ENCODE measurements at places on chromosomes 7 and 10.

GRCh38 chr10:20004087-20004523 lies 187.9 kb downstream of the PLXDC2 start:
- DNase-seq, result no peak

DNA sequence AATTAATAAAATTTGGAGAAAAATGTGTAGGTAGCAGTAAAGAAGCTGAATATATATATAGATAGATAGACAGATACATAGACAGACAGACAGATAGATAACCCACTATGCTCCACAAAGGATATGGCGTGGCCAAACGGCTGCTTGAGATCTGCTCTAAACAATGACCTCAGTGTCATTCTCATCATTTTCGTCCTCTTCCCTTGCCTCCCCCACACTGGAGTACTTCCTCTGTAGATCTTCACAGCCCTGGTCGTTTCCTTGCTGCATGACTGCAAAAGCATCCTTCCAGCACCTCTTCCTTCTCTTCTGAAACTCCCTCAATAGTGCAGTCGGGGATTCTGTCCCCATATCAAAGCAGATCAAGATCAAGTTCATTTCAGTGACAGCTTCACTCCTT lies 35.6 kb upstream of the ATP6V0A4 start:
- no peak for DNase-seq

DNA sequence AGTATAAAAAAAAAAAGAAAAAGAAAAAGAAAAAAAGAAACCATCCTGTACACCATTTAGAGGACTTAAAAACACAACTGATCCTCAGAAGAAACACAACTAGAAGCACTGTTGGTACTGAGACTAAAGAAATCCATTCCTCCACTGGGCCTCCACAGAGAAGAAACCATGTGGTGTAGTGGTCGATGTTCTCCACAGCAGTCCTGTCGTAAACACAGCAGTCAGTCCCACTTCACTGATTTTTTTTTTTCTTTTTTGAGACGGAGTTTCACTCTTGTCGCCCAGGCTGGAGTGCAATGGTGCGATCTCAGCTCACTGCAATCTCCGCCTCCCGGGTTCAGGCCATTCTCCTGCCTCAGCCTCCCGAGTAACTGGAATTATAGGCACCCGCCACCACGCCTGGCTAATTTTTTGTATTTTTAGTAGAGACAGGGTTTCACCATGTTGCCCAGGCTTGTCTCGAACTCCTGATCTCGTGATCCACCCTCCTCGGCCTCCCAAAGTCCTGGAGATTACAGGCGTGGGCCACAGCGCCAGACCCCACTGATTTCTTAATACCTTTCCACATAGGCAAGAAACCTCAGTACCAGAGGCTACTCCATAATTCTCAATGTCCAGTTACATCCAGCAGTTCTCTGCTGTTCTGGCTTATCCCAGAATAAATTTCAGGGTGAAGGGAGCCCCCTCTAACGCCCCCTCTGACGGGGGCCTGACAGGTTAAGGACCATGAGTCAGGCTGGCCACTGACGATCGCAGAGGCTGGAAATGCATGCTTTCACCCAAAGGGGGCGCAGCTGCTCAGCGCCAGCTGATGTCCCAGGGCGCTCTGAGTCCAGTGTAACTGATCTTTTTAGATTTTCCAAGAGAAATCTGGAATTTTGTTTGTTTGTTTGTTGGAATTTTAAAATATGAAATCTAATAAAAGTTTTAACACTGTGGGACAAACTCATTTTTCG lies 24.8 kb upstream of the FFAR4 start:
- DNase-seq, result no peak

- no peak for DNase-seq
Measured at GRCh38 chr10:51635436-51635835, 64.0 kb downstream of the CSTF2T start.

DNA sequence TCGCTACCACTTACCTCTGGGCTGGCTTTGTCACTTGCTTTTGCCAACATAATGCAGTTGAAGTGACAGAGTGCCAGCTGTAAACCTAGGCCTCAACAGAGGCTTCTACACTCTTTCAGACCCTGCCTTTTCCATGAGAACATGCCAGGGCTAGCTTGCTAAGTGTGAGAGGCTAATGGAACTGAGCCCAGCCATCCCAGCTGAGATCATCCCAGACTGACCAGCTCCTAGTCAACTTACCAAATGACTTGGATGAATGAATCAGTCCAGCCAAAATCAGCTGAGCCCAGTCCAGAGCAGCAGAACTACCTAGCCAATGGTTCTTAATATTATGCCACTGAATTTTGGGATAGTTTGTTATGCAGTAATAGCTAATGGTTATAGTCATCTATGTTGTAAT lies 34.7 kb upstream of the MKLN1 start:
- DNase-seq, result no peak

- peak; percentile 17 for DNase-seq
Measured at GRCh38 chr10:103854686-103855391, 537 bp downstream of the SH3PXD2A start.

- no peak for DNase-seq
Measured at GRCh38 chr10:33939410-33939809, 604.9 kb upstream of the NRP1 start.

DNA sequence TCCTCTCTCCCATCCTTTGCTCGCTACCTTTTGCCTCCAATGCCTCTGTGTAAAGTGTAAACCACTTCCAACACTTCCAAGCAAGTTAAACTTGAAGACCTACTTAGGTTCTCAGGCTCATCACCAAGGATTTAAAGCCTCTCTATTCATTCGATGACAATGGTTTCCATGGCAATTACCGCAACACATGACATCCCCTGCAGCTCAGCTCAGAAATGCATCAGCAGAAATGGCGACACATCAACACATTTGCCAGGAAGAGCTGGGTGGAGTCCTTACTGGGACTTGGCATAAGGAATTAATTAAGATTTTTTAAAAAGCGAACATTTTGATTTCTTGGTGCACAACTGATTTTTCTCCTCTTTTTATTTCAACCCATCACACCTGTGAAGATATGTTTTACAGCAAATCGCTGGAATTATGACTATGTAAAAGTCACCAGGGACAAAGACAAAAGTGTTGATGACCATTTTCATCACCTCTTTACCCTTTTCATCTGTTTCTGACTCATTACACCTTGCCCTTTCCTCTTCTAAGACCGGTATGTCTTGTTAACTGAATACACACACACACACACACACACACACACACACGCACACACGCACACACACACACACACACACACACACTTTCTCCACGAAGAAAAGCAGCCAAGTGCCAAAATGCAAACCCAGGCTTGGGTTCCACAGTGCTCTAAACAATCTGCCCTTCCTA lies 453.4 kb upstream of the CELF2 start:
- no peak for DNase-seq

GRCh38 chr7:21914671-21915070 lies 31.0 kb downstream of the CDCA7L start:
- DNase-seq, result no peak

- DNase-seq, result no peak
Measured at GRCh38 chr7:20063644-20064043, 153.5 kb downstream of the MACC1 start.

DNA sequence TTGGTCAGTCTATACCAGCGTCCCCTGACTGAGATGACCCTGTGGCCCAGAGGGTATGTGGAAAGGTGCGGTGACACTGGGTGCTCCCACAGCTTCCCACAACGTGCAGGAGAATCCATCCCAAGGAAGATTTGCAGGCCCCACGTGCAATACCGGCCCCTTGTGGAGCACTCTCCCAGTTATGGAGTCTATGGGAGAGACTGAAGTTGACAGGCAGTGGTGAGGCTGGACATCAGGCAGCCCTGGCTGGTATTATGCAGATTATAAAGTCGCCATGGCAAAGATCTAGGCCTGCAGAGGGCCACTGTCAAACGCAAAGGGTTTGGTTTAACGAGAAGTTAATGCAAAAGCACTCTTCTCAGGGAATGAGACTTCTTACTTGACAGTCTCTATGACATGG lies 434.7 kb upstream of the C7orf33 start:
- DNase-seq, result no peak

DNA sequence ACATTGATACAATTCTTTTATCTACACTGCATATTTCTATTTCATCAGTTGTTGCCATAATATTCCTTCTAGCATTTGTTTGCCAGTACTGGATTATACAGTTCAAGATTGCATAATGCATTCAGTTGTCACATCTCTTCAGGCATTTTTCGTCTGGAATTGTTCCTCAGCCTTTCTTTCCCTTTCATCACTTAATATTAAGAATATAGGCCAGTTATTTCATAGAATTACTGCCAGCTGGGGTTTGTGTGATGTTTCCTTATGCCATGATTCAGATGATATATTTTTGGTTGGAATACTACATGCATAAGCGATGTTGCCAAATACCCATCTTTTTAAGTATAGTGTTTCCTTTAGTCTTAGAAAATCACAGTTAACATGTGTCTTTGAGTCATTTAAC lies 20.8 kb downstream of the KIFBP start:
- DNase-seq, result no peak

GRCh38 chr7:79968077-79968648 lies 166.5 kb upstream of the GNAI1 start:
- DNase-seq, result no peak

DNA sequence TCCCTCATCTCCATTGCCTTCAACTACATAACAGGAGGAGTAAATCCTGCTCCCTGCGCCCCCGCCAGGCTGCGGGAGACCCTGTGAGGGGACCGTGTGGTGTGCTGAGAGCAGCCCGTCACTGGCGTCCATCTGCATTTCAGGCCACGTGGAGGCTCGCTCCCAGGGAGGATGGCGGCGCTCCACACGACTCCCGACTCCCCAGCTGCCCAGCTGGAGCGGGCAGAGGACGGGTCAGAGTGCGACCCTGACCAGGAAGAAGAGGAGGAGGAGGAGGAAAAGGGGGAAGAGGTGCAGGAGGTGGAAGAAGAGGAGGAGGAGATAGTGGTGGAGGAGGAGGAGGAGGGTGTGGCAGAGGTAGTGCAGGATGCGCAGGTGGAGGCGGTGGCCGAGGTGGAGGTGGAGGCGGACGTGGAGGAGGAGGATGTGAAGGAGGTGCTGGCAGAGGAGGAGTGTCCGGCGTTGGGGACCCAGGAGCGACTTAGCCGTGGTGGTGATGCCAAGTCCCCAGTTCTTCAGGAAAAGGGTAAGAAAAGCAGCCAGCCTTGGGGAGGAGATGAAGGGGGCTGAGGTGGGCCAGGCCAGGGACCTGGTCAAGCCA lies 5.2 kb downstream of the ZNF316 start:
- DNase-seq, result no peak

DNA sequence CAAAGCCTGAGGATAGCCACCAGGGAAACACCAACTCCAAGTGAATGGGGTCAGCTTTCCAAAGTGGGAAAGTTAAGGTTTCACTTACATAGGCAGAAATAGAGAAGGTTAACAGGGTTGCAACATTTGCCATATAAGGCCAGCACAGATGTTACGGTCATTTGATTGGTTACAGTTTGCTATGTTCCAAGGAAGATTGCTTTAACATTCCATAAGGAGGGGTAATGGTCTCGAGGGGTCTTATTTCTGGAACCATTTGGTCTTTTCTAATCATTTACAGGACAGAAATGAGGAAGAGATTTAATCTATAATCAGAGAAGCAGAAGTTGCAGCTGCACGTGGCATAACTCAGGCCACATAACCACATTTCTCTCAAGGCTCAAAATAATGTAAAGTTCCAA lies 679.4 kb upstream of the C7orf33 start:
- DNase-seq, result no peak

DNA sequence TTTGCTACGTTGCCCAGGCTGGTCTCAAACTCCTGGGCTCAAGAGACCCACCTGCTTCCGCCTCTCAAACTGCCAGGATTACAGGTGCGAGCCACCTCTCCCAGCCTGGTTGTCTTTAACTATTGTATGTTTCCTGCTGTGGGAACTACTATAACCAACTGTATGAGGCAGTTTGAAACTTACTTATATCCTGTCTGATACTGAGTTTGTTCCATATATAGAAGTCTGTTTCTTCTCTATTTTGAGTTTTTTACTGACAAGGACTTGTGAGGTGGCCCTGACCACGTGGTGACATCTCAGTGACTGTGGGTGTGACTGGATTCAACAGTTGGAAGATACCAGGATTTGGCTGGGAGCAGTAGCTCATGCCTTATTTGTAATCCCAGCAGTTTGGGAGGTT lies 14.2 kb downstream of the FBH1 start:
- DNase-seq, result no peak

GRCh38 chr10:101414034-101414433 lies 60.1 kb downstream of the BTRC start:
- DNase-seq, result no peak

DNA sequence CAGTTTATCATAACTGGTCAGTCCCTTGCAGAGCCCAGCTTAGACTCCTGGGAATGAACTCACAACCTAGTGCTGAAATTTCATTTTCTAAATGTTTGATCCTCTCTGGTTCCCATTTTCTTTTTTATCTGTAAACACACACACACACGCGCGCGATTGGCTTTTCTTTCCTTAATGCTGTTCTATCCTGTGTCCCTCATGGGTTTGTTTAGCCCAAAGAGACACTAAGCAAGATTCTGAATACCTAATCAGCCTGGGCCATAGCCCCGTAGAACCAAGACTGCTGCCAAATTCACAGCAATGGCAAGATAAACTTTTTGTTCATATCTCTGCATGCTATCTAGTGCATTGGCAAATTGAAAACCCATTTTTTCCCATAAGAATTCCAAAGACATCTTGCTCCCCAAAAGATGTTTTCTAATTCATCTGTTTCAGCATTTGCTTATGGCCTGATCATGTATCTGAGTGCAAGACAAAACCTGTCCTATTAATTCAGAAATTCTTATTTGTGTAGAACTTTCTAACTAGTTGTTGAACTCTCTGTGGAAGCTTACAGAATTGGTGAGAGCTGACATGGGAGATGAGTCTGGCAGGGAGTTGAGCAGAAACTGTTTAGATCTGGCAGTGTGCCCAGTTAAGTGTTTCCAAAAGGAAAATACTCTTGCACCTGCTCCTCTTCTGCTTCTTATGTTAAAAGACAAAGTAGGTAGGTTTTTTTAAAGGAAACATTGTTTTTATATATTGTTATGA lies 1.8 kb upstream of the IFIT1 start:
- no peak for DNase-seq

- peak; percentile 30 for DNase-seq
Measured at GRCh38 chr7:124764847-124765400, 668 bp downstream of the GPR37 start.

GRCh38 chr10:123689880-123690279 lies 23.7 kb downstream of the GPR26 start:
- no peak for DNase-seq

- no peak for DNase-seq
Measured at GRCh38 chr10:86785037-86785436, 28.6 kb downstream of the BMPR1A start.

- DNase-seq, result no peak
Measured at GRCh38 chr10:93034426-93034825, 26.2 kb upstream of the CYP26C1 start.

DNA sequence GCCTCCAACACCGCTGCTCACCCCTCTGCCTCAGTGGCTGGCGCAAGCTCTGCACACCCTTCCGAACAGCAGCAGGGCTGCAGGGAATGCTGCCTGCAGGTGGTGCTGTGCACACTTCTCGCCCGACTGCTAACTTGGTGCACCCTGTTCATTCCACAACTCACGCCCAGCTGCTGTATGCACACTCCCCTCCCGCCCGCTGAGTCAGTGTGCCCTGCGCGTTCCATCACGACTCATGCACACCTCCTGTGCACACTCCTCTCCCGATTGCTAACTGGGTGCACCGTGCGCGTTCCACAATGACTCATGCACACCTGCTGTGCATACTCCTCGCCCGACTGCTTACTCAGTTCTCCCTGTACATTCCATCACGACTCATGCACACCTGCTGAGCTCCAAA lies 21.5 kb downstream of the ADARB2 start:
- no peak for DNase-seq
